ENCODE measurements at places on chromosomes 3 and 15.

DNA sequence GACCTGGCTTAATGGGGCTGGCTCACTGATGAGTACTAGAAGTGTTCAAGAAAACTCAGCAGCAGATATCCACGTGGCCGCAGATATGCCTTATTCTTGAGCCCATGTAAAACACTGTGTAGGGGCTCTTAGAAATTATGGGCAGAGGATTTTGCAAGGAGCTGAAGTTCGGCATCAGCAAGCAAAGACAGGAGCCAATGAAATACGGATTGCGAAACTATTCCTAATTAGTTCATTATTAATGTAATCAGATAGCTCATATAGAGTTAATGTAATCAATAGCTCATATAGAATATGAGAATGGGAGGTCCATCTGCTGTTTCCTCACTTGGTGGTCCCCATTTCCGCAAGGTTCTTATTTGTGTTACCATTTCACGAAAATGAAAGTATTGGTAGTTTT lies 9.0 kb upstream of the GSK3B start:
- DNase-seq = no peak

- DNase-seq = no peak
These were observed 13.2 kb downstream of the ZDHHC3 start for GRCh38 chr3:44962621-44963393.

DNA sequence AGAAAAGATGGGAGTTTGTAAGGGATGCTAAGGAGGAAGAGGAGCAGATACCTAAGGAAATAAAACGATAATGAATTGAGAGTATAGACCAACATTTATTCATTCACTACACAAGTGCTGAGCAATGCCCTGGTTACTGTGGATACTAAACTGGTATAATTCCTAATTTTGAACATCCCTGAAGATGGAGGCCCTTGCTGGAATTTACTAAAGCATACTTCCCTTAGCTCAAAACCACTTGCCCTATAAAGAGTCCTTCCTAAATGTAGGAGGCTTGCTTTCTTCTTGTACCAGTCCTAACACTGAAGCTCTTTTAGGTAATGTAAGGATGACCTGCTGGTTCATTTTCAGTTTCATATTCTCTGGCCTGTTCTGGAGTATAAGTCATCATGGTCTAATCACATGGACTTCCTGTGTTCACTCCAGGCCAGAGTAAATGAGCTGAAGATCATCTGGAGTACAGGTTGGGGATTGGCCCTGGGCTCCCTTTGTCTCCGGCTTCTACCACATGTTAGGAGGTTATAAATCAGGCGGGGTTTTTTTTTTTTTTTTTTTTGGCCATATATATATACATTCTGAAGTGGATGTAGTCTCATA lies 40.1 kb upstream of the MTMR10 start:
- DNase-seq = no peak

DNA sequence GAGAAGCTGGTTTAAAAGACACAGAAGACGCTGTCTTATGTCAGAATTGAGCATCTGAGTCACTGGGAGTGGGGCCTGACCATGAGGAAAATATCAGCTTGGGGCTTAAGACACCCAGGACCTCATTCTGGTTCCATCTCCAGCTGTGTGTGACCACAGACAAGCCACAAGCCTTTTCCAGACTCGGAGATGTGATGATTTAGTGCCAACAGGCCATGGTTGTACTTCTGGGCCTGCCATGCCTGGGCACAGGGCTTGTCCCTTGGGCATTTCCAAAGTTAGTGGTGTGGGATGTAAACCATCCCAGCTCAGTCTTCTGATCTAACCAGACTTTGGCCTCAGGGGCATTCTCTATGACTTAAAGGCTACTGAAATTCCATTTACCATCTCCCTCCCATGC lies 269.8 kb downstream of the RYR3 start:
- no peak for DNase-seq

- DNase-seq = no peak
These were observed 915.1 kb downstream of the MCTP2 start for GRCh38 chr15:95146481-95146880.

DNA sequence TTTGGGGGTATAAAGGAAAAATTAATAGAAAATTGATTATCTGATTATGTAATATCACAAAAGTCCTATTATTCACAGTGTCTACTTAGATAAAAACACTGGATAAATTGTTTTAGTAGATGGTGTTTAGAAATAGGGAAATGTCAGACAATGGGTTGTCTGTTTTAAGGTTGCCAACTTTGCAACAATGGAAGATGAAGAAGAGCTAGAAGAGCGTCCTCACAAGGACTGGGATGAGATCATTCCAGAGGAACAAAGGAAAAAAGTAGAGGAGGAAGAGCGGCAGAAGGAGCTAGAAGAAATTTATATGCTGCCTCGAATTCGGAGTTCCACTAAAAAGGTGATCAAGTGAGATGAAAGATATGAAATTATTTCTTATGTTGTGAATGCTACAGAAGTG lies 84.0 kb downstream of the CHD2 start:
- DNase-seq = no peak

GRCh38 chr15:62983956-62984355 lies 58.6 kb upstream of the TPM1 start:
- DNase-seq = no peak

DNA sequence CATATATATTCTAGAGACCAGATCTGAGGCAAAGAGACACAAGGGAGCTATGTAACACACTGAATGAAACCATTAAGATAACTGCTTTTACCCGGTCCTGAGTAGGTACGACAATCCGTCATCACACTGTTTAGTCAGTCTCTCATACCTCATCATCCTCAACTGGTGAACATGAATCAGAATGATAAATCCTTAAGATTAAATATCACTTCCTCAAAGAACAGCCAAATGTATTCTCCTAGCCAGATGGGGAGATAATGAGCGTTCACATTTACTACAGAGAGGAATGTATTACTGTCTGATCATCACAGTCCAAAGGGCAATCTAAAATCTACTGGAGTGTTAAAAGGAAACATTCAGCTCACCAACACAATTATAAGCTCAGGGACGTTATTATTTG lies 319.4 kb upstream of the STAC start:
- peak; percentile 7 for DNase-seq

DNA sequence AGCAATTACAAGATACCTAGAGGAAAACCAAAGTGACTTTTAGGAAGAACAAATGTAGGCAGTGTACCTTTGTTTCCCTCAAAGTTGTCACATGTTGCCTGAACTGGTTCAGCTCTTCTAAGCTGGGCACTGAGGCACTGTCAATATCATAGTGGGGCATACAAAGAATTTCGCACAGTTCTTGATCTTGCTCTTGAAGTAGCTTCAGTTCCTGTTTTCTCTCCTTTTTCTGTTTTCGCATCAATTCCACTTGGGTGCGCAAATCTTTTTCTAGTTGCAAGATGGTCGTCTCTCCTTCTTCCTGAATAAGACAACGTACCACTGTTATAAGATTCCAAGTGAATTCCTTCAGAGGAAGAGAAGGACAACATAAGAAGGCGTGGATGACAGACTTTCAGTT lies 12.7 kb downstream of the PRC1 start:
- no peak for DNase-seq

GRCh38 chr3:52173101-52173500 lies 18.9 kb upstream of the POC1A start:
- no peak for DNase-seq

GRCh38 chr3:197253238-197253947 lies 45.0 kb downstream of the DLG1 start:
- DNase-seq = no peak

DNA sequence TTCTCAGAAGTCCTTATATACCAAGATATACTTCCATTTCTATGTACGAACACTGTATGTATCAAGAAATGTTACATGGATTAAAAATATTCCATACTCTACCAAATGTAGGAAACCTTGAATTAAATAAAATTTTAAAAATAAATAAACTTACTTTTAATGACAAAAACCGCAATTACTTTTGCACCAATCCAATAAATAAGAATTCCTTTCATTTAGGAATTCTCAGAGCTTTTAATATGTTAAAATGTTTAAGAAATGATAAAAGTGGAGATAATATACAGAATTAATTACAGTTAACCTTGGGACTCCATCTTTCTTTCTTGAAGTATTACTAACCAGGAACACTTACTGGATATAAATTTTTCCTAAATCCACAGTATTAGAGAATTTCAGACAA lies 272.7 kb downstream of the CNTN6 start:
- DNase-seq = no peak

- DNase-seq = no peak
These were observed 189.5 kb downstream of the ZNF385D start for GRCh38 chr3:21561472-21561871.

GRCh38 chr3:39177708-39178332 lies 14.6 kb downstream of the XIRP1 start:
- peak; percentile 88 for DNase-seq

DNA sequence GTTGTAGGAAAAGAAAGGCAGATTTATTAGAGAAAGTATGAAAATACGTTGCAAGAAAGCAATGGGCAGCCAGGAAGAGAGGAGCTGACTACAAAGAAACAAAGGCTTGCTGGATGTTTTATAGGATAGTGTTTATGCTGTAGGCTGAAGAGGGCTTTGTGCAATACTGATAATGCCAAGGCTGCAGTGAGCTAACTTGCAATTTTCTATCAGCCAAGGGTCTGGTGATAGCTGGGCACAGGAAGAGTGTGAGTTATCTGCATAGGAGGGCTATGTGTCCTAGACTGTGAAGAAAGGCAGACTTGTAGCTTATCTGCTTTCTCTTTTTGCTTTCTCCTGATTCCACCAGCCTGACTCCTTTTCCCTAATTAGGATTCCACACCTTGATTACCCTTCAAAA lies 51.3 kb upstream of the OSBPL11 start:
- no peak for DNase-seq

DNA sequence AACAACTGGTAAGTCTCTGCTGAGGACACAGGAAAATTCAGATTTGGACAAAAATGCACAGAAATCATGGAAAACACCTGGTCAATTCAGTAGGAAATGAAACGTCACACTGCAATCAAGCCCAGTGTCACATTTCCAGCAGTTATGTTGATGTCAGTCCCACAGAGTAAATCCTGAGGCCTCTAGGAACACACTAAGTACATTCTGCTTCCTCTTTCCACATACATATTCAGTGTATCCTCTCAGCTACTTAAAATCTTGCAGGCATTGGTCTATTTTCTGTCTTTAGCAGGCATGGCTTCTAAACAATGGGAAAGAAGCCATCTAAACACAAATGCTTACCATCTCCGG lies 207.8 kb downstream of the PLCL2 start:
- DNase-seq = no peak

GRCh38 chr3:169344465-169344864 lies 319.0 kb downstream of the MECOM start:
- no peak for DNase-seq

GRCh38 chr3:149274220-149274619 lies 52.6 kb upstream of the CP start:
- DNase-seq = no peak

DNA sequence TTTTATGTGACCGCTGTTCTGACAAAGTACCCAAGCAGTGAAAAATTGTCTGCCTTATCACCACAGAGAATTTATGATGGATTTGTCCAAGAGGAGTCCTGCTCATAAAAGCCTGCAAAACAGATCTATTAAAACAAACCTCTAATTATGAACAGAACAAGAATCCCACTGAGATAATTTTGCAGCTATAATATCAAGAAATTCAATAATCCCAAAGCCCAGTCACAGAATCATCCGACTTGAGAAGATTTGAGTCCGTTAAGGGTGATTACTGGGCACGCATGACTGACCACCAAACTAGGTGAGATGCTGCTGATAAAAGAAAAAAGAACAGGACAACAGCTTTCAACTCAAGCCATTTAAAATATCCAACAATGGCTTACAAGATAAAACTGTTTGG lies 231.0 kb upstream of the WNT5A start:
- DNase-seq = no peak

DNA sequence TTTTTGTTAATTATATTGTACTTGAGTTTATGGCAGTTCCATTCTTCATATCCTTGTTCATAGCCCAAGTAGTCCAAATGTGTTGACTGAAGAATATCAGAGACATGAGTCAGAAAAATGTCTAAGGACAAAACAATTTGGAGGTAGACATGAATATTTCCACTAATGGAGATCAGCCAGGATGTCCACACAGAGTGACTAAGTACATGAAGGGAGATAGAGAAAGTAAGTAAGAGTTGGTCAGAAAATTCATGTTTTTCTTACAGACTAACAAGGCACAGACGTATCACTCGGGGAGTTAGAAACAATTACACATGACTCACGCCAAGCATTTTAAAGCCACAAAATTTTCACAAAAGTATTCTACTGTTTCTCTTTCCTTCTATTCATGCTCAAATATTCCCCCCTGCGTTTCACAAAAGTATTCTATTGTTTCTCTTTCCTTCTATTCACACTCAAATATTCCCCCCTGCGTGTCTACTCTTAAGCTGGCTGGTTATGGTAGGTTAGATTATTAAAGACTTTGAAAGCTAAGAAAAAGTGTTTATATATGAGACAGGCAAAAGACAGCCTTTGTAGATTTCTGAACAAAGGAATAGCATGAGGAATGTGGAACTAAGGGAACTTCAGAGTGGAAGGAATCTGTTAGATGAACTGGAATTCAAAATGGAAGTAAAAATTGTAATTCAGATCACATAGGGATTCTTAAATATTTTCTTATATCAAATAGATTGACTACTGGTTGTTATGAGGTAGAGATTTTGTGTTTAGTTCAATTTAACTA lies 648.7 kb upstream of the CCDC54 start:
- no peak for DNase-seq

DNA sequence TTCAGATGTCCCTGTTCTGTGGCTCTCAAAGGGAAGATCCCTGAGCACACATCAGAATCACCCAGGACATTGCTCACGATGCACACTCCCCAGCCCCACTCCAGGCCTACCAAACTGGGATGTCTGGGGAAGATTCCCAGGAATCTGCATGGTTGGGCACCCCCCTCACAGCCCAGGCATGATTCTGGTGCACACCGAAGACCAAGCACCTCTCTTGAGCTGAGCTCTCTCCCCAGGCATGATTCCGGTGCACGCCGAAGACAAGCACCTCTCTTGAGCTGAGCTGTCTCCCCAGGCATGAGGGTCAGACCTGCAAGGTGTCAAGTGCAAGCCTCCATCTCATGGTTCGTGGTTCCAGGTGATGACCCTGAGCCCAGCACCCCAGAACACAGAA lies 112.2 kb upstream of the MEF2A start:
- DNase-seq = no peak

GRCh38 chr3:155342344-155342743 lies 48.9 kb upstream of the STRIT1 start:
- no peak for DNase-seq

- DNase-seq = no peak
These were observed 138.8 kb upstream of the TNIK start for GRCh38 chr3:171598990-171599389.

GRCh38 chr15:46151786-46152185 lies 517.0 kb downstream of the SQOR start:
- no peak for DNase-seq

DNA sequence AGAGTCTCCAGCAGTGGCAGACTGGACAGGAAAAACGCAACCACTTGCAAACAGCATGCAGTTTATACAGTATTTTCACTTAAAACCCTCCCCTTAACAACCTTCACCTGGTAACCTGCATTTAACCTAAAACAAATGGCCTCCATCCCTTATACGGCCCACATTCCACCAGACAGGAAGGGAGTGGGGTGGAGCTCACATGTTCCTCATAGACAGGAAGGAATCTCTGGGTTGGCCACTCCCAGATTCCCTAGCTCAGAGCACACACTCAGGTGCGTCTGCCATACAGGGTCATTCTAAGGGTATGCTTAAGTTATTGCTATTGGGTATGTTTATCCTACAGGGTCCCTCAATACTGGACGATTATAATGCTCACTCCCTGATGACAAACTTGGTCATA lies 16.8 kb upstream of the ABHD2 start:
- no peak for DNase-seq

All from stomach (tissue), 19 donors.